ENCODE measurements at places on chromosomes 4 and X. TPM values are rescaled to one million over a fixed set of nuclear protein-coding genes. Genes with fewer than 3 reads are reported as not detected.

MND1 gene
- total RNA-seq: 6.9 TPM

NDST4 gene
- total RNA-seq: not detected

RBM47 gene
- 0.40 TPM for total RNA-seq

STS gene
- 9.7 TPM for total RNA-seq

CXCL3 gene
- total RNA-seq: 0.26 TPM

TRIM60 gene
- not detected for total RNA-seq

ASMT gene
- total RNA-seq: not detected

GAGE13 gene
- total RNA-seq: not detected

UCHL1 gene
- total RNA-seq: 193 TPM

FMR1NB gene
- total RNA-seq: not detected

EMCN gene
- total RNA-seq: 7.6 TPM

CACNA1F gene
- total RNA-seq: not detected
